ENCODE measurements at places on chromosomes 2 and 18. TPM values are rescaled to one million over a fixed set of nuclear protein-coding genes. Genes with fewer than 3 reads are reported as not detected.

Gene GRHL1
- total RNA-seq = 1.1 TPM

Gene POLR1B
- total RNA-seq = 17.4 TPM

Gene CCDC178
- 8.0 TPM for total RNA-seq

DNA sequence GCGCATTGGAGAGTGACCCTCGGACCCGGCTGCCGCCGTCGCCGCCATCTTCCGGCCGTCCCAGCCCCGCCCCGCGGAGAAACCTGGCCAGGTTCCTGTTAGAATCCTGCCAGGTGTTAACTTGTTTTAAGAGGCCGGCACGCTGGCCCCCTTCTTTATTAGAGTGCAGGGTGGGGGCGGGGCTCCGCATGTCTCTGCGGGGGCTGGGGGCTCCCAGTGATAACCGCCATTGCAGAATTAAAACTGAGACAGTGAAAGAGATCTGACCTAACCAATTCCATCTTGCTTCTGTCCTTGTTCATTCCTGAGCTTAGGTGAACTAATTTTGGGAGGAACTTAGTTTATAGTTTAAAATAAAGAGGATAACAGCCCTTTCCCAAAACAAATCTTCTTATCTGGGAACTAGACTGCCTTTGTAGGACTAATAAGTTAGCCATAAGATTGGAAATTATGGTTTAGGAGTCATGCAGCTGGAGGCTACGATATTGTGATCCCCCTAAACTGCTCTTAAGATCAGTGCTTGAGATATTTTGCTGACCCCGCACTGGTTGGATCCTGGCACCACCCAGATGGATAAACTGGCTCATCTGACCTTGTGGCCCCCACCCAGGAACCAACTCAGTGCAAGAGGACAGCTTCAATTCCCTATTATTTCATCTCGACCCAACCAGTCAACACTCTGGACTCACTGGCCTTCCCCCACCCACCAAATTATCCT, 543 bp upstream of the STARD7 start:
- DNase-seq = no peak

DNA sequence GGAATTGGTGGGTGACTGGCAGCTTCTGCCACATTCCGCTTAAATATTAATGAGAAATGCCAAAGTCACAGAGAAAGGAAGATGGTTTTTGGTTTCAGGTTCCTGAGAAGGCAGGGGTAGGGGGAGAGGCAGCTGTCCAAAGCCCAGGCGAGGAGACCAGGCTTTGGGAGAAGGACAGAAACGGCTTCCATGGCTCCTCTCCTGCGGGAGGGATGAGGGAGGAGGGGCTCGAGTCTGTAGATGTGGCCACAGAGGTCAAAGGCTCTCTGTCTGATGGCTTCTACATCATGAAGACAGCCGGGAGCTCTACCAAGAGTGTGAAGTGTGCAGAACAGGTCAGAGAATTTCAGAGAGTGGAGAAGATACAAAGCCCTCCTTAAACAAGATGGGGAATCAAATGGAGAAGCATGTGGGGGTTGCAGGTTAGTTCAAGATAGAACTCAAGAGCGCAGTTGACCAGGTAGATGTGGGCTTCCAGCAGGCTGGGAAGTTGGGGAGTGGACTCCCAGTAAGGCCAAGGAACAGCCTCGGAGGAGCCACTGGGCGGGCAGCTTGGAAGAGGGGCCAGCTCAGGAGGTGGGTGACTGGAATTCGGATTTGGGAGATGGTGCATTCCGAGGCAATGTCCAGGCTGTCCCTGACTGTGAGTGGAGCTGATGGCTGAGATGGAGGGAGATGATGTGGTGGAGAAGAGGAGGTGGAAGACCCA, 23.8 kb upstream of the HPCAL1 start:
- no peak for DNase-seq

Gene IL1B
- total RNA-seq = 6.9 TPM

Gene LYPD1
- 0.37 TPM for total RNA-seq

Measured in spleen (tissue), 13 donors.